NCI-H187 (cell line): ENCODE measurements at places on chromosomes 3 and 15.

DNA sequence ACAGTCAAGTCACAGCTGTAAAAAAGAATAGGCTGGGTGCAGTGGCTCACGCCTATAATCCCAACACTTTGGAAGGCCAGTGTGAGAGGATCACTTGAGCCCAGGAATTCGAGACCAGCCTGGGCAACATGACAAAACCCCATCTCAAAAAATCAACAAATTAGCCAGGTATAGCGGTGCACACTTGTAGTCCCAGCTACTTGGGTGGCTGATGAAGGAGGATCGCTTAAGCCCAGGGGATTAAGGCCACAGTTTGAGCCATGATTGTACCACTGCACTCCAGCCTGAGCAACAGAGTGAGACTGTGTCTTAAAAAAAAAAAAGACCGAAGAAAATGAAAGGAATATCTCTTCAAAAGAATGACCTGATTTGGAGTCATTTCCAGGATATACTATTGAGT lies 6.6 kb downstream of the HERC1 start:
- DNase-seq, result no peak

- no peak for DNase-seq
Observed at GRCh38 chr3:192750201-192750600, 22.9 kb upstream of the FGF12 start.

DNA sequence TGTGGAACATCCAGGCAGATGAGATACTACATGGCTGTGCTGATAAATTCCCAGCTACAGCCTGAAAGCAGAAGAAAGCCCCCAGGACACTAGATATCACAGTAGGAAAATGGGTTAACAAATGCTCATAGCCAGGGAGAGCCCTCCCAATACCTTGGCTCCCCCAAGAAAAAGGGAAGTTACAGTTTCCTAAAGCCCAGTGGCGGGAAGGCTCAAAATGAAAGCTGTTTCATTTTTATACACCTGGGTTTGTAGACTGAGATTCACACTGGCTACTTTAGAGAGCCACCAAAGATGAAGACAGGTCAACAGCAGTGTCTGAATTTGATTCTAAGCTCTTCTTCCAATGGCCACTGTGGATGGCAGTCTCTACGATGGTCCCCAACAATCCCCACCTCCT lies 55.0 kb upstream of the TOPAZ1 start:
- DNase-seq, result no peak

DNA sequence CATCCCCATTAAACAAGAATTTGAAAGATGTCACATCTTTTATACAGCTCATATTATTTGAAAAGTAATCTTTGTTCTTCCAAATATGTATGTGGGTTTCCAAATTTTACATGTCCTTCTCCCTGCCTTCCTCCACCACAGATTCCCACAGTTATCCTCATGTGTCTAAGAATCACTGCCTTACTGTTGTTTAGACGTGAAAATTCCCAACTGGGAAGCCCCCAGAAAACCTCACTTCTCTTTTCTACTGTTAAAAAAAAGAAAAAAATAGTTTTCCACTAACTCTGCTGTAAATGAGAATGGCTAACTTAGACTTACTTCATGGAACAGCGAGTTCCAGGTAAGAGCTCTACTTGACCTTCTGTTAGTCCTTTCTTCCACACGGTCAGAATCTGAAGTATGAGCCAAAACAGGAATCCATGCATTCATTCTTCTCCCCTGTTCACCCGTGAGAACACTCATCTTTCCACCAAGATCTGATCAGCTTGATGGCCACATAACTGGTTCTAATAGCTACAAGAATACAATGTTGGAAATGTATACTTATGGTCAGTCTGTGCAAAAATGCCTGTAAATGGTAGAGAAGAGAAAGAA lies 17.9 kb upstream of the CSTA start:
- DNase-seq, result no peak

GRCh38 chr15:73515527-73515926 lies 72.6 kb downstream of the REC114 start:
- no peak for DNase-seq

DNA sequence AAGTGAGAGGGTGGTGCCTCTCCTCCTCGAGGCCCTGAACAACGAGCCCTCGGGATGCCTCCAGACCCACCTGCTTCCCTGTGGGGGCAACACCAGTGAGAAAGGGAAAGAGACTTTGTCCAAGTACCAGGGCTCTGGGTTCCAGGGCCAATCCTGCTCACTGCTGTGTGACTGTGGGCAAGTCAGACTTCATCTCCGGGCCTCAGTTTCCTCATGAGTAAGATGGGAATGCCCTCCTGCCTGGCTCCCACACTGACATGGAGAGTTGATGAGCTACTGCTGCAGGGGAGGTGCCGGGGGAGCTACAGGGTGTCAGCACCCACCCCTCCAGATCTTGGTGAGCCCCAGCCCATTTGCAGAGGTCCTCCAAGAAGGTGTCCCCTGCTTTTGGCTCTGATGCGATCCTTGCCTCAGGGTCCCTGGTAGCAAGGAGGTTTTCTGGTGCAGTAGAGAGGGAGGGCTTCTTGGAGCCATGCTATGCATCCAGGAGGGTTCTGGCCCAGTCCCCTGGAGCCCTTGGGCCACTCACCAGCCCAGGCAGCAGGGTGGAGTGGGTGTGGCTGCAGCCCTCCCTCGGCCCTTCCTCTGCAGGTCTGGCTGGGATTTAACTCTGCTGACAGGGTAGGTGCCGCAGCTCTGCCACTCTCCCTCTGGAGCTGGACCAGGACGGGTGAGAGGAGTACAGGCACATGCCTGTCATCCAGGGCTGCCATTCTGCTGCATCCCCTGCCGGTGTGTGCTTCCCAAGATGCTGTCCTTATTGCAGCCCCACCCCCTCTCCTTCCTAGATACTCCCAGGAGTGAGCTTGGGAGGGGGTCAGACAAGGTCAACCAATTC lies 26.9 kb downstream of the LOXL1 start:
- no peak for DNase-seq

- no peak for DNase-seq
Observed at GRCh38 chr3:152038490-152038889, 165.0 kb downstream of the SUCNR1 start.

DNA sequence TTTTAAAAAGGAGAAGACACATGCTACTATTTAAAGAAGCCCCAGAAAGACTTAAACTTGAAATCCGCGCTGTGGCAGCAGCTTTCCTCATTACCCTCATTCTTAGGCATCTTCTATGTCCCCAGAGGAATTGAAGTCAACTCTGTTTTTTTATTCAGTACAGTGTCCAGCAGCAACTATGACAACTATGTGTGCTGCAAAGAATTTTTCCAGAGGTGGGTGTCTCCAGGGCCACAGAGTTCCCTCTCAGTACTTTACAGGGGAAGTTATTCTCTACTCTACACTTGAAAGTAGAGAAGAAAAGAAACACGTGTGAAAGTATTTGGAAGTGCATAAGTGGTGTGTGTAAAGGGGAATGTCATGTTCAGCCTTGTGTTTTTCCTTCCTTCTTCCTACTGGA lies 32.0 kb downstream of the GATM start:
- no peak for DNase-seq

GRCh38 chr15:67157521-67158252 lies 92.3 kb downstream of the SMAD3 start:
- DNase-seq, result no peak

- no peak for DNase-seq
Observed at GRCh38 chr3:155548195-155548594, 196.7 kb downstream of the PLCH1 start.

DNA sequence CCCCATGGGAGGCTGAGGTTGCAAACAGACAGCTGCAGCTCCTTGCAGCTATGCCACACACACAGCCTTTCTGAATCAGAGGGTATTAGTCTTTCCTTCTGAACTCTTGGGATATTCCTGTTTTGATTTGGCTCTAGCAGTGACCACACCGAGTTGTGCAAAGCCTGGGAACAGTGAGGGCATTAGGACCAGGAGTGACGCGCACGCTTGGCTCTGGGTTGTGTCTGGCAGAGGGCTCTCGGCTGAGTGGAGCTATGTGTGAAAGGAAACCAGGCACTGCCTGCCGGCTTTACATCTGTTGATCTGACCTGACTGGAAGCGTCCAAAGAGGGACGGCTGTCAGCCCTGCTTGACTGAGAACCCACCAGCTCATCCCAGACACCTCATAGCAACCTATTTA lies at the start of gene GALNT15:
Gene GALNT15, plus strand, starts transcription at position 292 of the 400 bp plus-strand sequence. CDS start 472 bp downstream, outside the sequence.
- DNase-seq, result no peak

GRCh38 chr3:61932499-61932898 lies 371.1 kb downstream of the PTPRG start:
- no peak for DNase-seq

- no peak for DNase-seq
Observed at GRCh38 chr3:78026318-78026828, 986.5 kb downstream of the ROBO2 start.

GRCh38 chr15:36491912-36492311 lies 87.5 kb upstream of the CDIN1 start:
- DNase-seq, result no peak

GRCh38 chr15:52717924-52718323 lies 38.7 kb upstream of the ATOSA start:
- DNase-seq, result no peak

- no peak for DNase-seq
Observed at GRCh38 chr15:88590759-88591158, 30.4 kb upstream of the AEN start.

DNA sequence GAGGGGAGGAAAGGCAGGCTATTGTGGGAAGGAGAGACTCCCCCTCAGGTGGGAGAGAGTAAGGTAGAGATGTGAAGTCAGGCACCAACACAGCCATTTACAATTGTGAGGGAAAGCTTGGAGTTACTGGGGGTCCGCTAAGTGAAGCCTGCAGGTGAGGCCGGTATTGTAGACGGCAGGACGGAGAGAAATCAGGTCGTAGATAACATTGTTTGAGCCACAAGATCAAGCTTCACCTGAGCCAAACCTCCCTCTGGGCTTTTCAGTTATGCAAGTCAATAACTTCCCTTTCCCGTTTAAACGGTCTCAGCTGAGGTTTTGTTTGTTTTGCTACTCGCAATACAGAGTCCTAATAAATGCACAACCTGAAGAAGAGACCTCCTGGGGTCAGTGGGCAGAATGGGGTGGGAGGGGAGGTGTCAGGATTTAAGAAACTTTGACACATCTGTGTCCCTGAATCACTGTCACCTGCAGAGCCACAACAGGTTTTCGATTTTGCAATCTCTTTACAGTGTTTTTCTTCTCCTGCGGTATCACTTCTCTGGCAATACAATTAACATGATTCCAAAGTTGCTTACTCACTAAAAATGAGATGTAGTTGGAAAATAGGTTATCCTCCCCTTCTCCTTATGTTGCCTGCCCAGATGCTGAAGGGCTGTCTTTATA lies 72.0 kb upstream of the GLCE start:
- DNase-seq, result no peak

DNA sequence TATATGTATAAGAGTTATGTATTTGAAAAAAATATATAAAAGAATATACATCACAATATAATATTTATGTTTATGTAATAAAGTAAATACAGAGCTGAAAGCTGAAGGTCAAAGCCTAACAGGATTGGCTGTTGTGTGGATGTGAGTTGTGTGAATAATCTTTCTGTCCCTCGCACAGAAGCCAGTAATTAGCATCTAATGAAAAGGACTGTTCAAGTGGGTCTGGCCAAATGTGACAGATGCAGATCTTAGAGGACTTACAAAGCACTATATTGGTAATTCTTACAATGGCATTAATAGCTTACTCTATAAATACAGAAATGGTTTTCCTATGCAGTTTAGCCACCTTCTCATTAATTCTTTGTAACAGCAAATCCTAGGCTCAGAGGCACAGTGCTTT lies 2.4 kb downstream of the MKRN3 start:
- DNase-seq, result no peak

- no peak for DNase-seq
Observed at GRCh38 chr3:139301183-139301582, 42.6 kb upstream of the MRPS22 start.
